ENCODE measurements at places on chromosomes 1 and 21.

DNA sequence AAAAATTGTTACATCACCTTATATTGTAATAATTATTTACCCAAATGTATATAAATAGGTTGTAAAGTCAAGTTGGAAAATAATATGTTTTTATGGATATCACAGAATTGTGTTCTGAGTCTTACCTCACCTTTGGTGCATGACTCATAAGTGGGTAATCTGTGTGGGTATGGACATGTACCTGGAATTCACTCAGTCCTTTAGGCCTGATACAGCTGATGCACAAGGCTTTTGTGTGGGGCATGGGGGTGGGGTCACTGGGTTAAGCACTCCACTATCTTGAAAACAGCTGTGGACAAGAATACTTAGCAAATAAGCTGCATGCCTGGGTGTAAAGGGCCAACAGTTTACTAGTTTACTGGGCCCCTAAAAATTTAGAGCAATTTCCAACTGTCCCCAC is 34.4 kb downstream of the INKA2 start:
- no peak for DNase-seq

- DNase-seq, result no peak
Observed at GRCh38 chr1:205774198-205775014, 876 bp downstream of the RAB29 start.

DNA sequence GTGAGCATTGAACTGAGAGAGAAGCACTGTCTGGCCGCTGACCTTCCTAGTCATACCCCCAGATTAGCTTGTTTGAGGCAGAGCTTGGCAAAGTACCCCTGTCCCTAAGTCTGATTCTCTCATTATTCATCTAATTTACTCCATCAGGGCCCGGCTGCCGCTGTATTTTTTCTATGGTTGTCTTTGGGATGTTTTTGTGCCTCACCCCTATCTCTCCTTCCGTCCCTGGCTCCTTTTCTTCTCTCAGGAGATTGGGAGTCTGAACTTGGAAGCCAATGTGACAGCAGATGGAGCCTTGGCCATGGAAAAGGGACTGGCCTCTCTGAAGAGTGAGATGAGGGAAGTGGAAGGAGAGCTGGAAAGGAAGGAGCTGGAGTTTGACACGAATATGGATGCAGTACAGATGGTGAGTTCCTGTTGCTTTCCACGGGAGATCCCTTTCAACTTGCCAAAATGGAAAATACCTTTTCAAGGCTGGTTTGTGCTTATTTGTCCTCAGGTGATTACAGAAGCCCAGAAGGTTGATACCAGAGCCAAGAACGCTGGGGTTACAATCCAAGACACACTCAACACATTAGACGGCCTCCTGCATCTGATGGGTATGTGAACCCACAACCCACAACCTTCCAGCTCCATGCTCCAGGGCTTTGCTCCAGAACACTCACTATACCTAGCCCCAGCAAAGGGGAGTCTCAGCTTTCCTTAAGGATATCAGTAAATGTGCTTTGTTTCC is 53.9 kb downstream of the LAMC2 start:
- no peak for DNase-seq

GRCh38 chr1:5831600-5832335 is 160.5 kb downstream of the NPHP4 start:
- no peak for DNase-seq

GRCh38 chr1:69702085-69702484 is 134.4 kb downstream of the LRRC7 start:
- DNase-seq, result no peak

GRCh38 chr1:164557270-164557669 is 1.7 kb upstream of the PBX1 start:
- no peak for DNase-seq

- no peak for DNase-seq
Observed at GRCh38 chr1:24189528-24189927, 2.4 kb upstream of the IFNLR1 start.

GRCh38 chr1:222168621-222169020 is 379.3 kb downstream of the HHIPL2 start:
- DNase-seq, result no peak

GRCh38 chr1:52727114-52727586 is 897 bp downstream of the ZYG11B start:
- DNase-seq, result no peak

GRCh38 chr1:16474166-16474800 is 33.8 kb downstream of the NECAP2 start:
- no peak for DNase-seq

DNA sequence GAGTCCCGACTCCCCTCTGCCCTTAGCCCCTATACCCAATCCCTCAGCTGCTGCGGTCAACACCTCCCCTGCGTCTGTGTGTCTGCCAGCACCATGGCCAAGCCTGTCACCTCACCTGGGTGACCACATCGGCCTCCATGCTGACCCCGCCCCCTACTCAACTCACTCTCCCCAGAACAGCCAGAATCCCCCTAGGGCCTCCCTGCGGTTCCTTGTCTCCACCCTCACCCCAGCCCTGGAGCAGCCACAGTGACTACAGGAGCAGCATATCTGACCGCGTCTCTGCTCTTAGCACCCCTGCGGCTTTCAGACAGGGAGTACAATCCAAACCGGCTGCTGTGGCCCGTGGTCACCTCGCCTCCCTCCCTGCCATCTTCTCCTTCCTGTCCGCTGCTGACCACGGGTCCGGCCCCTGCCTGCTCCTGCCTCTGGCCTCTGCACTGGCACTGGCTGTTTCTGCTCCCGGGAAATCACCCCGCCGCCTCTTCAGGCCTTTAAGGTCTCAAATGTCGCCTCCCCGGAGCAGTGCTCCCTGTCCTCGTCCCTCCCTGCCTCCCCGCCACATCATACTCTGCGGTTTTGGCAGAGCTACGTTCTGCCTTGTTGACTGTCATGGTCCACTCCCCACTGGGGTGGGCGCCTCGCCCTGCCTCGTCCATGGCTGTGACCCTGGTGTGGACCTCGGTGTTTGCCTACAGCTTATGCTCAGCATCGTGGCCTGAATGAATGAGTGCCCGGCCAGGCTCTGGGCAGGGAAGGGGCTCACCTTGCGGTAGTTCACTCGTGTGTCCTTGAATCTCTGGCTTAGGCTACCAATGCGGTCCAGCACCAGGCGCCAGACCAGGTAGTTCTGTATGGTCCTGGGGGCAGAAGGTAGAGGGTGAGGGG is 11.1 kb downstream of the PRXL2B start:
- DNase-seq, result no peak

DNA sequence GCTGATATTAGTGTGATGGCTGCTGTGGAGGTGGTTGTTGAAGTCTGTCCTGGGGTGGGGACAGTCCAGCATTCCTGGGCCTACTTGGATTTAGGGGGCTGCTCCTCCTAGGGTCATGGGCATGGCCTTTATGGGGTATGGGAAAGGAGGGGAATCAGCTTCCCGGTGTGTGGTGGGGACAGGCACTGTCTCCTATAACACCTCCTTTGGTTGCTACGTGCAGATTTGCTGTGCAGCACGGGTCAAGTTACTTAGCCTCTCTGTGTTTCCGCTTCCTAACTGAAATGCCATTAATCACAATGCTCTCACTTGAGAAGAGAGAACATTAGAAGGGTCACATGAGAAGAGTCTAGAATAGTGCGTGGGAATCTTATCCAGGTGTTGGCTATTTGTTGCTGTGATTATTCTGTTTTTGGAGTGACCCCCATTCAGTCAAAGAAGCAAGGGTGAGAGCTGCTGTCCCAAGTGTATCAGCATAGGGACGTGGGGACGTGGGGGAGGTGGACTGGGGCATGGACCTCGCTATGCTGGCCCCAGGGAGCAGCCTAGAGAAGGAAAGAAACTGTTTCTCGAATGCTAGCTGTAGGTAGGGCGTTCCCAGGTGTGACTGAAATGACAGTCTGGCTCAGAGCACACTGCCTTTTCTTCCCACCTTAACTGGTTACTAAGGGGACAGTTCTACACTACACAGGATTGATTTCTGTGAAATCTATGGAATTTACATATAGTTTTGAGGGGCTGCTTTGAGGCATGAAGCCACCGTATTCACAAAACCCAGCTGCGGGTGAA is 19.9 kb downstream of the SOX13 start:
- DNase-seq, result no peak

GRCh38 chr1:208291923-208292711 is 47.9 kb upstream of the PLXNA2 start:
- DNase-seq, result no peak

All from NCI-H1930 (cell line).